Activated CD8-positive, alpha-beta T cell treated with anti-CD3 and anti-CD28 coated beads for 36 hours (primary cell): ENCODE measurements at places on chromosomes 1 and 21. TPM values are rescaled to one million over a fixed set of nuclear protein-coding genes. Genes with fewer than 3 reads are reported as not detected.

The UBQLN4 gene
- 39.8 TPM for total RNA-seq

The BNIPL gene
- total RNA-seq, result 1.4 TPM

The TRAPPC3 gene
- 48.4 TPM for total RNA-seq

The RAP1A gene
- total RNA-seq, result 198 TPM

The GRIK1 gene
- not detected for total RNA-seq

The CATSPER4 gene
- not detected for total RNA-seq

The SLX9 gene
- 76.0 TPM for total RNA-seq

The AUNIP gene
- 10.3 TPM for total RNA-seq

The SYTL1 gene
- total RNA-seq, result 77.7 TPM

The ZYG11A gene
- 0.16 TPM for total RNA-seq

The LDLRAD1 gene
- not detected for total RNA-seq

The BATF3 gene
- 61.3 TPM for total RNA-seq

The KCND3 gene
- total RNA-seq, result not detected

The FMO2 gene
- total RNA-seq, result not detected

The GNPAT gene
- total RNA-seq, result 56.2 TPM

The GORAB gene
- 9.5 TPM for total RNA-seq

The RBM11 gene
- total RNA-seq, result 2.3 TPM

The HECTD3 gene
- 16.4 TPM for total RNA-seq

The SH2D2A gene
- 297 TPM for total RNA-seq

The SLC2A5 gene
- not detected for total RNA-seq

The SH2D1B gene
- total RNA-seq, result not detected
